NK-92 treated with Interleukin-12 subunit alpha and Interleukin-12 subunit beta, amount 100 ng/mL, for 24 hours (cell line): ENCODE measurements at places on chromosomes 12 and 14.

DNA sequence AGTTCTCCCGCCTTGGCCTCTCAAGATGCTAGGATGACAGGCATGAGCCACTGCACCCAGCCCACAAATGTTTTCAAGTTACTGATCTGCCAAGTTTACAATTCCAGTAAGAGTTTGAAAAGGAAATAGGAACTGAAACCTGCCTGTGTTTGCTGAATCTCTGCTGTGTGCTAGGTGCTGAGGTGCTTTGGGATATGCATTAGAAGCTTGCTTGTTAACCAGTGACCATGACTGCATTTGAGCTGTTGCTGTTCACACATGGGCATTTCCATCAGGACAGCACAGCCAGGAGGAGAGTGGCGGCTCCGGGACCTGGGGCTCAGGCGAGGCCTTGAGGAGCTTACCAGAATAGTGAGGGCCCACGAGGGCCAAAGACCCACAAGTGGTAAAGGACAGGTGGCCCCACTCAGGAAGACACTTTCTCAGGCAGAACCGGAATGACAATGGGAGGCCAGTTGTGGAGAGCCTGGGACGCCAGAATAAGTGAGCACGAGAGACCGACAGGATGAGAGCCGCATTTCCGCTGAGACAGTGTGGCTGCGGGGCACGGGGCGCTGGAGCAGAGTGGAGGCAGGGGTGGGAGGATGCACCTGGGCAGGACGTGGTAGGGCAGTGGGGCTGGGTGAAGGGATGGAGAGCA, 54.5 kb upstream of the MMP17 start:
- no peak for DNase-seq

GRCh38 chr14:38129705-38130104, 78.0 kb upstream of the SSTR1 start:
- no peak for DNase-seq

GRCh38 chr12:52628111-52628507, 9.8 kb upstream of the KRT73 start:
- no peak for DNase-seq

GRCh38 chr12:96766232-96766631, 140.8 kb upstream of the NEDD1 start:
- DNase-seq = no peak

GRCh38 chr14:65904988-65905387, 492.5 kb downstream of the FUT8 start:
- no peak for DNase-seq

DNA sequence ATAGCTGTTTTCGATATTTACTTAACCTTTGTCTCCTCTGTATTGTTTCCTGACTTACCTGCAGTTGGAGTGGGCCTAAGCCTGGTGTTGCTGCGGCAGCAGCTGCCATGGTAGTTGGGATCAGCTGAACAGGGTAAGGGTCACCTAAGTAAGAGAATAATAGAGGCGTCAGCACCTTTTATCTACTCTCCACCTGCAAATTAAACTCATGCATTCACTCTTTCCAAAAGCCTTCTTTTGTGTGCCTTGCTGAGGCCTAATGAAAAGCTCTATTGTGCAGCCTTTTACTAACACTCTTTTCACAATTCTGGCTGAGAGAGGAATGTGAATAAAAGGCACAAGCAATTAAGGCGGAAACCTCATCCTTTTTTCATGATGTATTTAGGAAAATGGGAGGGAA, 308.7 kb downstream of the SOX5 start:
- DNase-seq = no peak

DNA sequence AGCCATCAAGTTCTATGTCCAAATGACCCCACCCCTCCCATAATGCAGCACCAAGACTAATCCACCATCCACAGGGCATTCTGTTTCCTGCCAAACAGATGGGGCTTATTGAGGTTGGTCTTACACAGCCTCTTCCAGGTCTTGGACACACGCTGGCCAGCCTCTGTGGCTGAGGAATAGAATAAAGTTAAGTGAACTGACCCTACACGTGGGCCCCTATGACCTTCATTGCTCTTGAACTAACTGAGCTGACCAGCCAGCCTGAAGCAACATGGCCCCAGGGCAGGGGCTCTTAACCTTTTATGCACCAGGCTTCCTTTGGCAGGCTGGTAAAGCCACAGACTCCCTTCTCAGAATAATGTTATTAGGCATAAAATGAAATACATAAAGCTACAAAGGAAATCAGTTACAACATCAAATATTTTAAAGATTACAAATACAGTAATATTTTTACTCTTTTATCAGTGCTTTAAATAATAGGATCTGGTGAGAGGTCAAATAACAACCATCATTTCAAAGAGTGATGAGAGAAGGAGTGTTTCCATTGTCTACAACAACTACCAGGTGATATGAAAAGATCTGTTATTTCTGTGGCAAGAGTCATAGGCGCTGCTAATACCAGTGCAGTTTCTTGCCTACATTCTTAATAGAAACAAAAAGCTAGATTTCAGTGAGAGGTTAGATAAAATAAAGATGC, 192.9 kb upstream of the NUDT4 start:
- DNase-seq = no peak

GRCh38 chr14:103530390-103530789, 1.4 kb downstream of the TRMT61A start:
- no peak for DNase-seq

- DNase-seq = peak; percentile 85
These were observed 611 bp upstream of the DCAF11 start for GRCh38 chr14:24113801-24114531.

GRCh38 chr12:119659289-119659897, 8.5 kb upstream of the PRKAB1 start:
- no peak for DNase-seq

- no peak for DNase-seq
These were observed 6.5 kb upstream of the ACACB start for GRCh38 chr12:109109746-109110350.

GRCh38 chr12:70592664-70593063, 44.6 kb downstream of the PTPRB start:
- no peak for DNase-seq

GRCh38 chr12:42798811-42799438, 209.4 kb upstream of the PRICKLE1 start:
- DNase-seq = no peak

GRCh38 chr12:52205612-52206303, 13.9 kb upstream of the KRT80 start:
- no peak for DNase-seq

DNA sequence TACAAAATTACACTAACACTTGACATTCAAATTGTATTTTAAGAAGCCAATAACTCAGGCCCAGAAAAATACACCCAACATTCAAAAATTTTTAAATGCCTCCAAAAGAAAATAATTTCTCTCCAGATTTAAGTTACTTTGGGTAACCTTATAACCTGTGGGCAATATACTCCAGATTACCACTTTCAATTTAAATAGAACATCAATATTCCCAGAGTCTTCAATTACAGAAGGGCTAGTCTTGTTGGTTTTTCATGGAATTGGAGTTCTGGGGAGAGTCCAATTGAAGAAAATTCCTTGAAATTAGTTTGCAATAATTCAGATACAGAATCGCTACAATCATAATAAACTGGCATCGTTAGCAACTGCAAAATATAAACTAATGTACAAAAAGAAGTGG, 2.0 kb downstream of the PPP4R3A start:
- no peak for DNase-seq

GRCh38 chr12:14157088-14157747, 175.8 kb upstream of the GRIN2B start:
- no peak for DNase-seq

GRCh38 chr14:52366796-52367315, 52.7 kb downstream of the PTGER2 start:
- no peak for DNase-seq

GRCh38 chr14:59634617-59635016, 58.0 kb upstream of the CCDC175 start:
- DNase-seq = no peak

DNA sequence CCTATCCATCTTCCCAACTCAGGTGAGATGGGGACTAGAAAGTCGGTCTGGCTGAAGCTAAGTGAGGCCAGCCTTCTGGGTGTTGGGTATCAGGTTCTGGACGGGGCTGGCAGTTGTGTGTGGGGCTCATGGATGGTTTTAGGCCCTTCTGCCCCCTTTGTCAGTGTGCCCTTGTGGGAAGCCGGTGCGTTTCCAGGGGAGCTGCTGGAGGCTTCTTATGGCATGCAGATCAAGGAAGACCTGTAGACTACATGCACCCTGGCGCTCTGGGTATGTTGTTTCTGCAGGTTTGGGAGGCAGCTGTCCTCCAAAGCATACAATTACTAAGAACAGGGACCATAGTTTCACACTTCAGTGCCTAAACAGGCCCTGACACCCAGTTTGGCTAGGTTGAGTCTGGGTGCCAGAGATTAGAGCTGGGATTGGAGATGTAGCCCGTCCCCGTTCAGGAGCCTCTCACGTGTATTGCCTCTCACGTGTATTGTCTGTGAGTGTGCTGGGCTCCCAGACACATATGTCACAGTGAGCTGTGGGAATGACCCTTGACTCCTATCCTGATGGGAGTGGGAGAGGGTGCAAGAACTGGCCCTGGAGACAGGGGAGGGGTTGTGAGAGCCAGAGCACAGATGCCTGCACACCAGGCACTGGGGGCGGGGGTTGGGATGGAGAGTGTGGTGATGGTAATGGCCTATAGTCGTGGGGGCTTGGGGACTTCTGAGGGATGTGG, 84.4 kb downstream of the SLC25A47 start:
- DNase-seq = no peak

DNA sequence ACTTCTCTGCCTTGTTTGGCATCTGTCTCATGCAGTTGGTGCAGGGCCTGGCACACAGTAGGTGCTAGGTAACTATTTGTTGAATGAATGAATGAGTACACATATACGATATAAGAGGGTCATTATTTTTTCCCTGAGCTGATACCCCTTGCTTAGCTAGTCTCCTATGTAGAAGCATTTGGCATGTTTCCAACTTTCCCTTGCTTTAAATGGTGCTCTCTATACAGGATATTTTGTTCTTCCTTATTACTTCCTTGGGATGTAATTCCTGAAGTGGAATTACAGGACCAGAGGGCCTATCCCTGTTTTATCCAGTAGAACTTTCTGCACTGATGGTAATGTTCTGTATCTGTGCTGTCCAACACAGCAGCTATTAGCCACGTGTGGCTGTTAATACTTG, 250.1 kb upstream of the PWP1 start:
- DNase-seq = no peak

GRCh38 chr14:26808407-26808806, 210.6 kb upstream of the NOVA1 start:
- DNase-seq = no peak

DNA sequence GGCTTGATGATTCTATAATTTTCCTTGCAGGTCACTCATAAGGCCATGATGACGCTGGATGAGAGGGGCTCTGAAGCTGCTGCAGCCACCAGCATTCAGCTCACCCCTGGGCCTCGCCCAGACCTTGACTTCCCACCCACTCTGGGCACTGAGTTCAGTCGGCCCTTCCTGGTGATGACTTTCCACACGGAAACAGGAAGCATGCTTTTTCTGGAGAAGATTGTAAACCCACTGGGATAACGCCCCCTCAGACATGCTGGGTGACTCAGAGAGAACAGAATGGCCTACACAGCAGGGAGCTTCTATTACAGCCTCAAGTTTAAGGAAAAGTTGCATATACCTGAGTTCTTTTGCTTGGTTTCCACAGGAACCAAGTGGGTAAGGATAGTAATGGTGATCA, 34.3 kb downstream of the SERPINA3 start:
- DNase-seq = no peak

DNA sequence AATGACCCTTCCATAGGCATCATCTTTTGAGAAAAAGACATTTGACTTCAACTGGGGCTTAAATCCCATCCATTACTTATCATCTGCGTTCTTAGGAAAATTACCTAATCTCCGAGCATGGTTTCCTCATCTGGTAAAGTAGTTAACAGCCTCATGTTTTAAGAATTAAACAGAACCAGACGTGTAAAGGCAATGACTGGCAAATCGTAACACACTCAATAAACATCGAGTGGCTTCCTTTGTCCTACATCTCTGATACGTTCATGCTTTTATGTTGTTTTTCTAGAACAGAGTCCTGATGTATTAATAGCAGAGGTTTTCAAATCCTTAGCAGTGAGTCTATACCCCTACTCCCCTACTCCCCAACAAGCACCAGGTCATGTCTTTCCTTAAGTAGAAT, 189.7 kb upstream of the RGS6 start:
- no peak for DNase-seq

- DNase-seq = no peak
These were observed 134.6 kb downstream of the SLC25A21 start for GRCh38 chr14:37037636-37038387.

DNA sequence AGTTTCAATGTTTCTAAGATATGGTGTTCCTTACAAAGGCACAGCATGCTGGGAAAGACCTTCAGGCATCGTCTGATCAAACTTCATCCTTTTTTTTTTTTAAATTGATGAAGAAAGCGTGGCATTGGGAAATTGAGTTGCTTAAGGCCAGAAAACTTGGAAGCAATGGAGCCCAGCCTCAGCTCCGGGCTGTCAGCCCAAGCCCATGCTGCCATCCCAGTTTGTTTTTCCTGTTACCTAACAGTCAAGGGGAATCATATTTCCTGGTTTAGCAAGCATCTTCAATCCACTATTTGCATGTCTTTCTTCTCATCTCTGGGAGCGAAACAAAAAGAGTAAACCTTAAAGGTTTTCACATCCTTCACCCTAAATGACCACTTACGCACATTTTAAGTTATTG, 200.2 kb downstream of the CHST11 start:
- no peak for DNase-seq

GRCh38 chr12:1744932-1745331, 54.1 kb downstream of the ADIPOR2 start:
- DNase-seq = no peak

GRCh38 chr14:31879661-31880348, 197.3 kb upstream of the ARHGAP5 start:
- no peak for DNase-seq

DNA sequence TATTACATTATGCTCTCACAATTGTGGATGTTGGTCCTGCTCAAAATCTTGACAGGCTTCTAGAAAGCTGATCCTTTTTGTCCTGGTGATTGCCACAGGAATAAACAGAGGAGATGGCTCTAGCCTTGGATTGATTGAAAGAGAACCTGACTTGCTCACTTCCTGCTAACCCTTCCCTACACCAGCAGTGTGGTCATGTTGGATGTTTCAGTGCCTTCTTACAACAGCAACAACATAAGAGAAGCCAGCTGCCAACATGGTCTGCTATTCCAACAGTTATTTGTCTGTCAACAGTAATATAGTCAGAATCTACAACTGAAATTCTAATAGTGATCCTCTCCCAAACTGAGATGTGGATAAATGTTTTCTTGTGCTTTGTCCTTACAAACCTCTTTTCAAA, 311.6 kb upstream of the DIO2 start:
- DNase-seq = no peak
